ENCODE measurements at places on chromosomes 3 and 15. TPM values are rescaled to one million over a fixed set of nuclear protein-coding genes. Genes with fewer than 3 reads are reported as not detected.

The LACTB gene
- 11.1 TPM for total RNA-seq

The CAV3 gene
- total RNA-seq, result not detected

The C2CD4B gene
- total RNA-seq, result not detected

The EPB42 gene
- total RNA-seq, result not detected

The TTC23 gene
- 0.65 TPM for total RNA-seq

DNA sequence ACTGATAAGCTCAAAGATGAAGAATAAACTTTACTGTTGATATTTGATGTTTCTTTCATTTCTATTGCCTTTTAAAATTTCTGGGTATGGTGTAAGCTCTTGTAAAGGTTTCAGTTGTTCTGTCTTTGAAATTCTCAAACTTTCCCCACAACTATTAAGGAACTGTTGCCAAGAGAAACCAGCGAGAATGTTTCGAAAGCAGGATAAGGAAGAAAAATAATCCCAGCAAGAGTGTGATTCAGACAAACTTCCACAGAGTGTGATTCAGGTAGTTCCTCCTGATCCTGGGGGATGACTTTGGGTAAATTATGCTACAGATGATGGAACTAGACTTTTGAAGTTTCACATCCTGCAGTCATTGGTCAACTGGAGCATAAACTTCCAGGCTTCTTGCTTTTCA is 632.0 kb downstream of the NSUN3 start:
- no peak for DNase-seq

- DNase-seq, result no peak
Measured at GRCh38 chr15:92788196-92788595, 111.9 kb upstream of the CHD2 start.

DNA sequence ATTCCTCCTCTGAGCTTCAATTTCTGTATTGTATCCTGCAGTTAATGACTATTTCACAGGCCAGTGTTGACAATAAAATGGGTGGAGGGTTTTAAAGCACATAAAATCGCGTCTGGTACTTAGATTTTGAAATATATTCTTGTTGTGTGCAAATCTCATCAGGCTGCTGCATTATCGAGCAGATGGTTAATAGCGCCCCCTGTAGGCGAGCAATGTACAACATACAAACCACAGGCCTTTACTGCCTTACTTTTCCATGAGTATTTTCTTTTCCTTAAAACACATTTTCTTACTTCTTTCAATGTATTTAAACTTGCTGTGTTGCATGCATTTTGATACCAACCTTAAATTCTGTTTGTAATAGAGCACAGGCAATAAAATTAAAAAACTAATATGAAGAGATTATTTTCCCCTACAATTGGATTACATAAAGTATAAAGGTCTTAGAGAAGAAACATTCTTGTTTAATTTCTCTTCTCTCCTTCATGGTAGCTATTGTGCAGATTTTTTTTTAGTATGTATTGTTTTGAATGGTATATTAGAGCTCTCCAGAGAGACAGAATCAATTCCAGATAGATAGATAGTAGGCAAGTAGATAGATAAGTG is 608.4 kb downstream of the CADM2 start:
- DNase-seq, result peak; percentile 44

DNA sequence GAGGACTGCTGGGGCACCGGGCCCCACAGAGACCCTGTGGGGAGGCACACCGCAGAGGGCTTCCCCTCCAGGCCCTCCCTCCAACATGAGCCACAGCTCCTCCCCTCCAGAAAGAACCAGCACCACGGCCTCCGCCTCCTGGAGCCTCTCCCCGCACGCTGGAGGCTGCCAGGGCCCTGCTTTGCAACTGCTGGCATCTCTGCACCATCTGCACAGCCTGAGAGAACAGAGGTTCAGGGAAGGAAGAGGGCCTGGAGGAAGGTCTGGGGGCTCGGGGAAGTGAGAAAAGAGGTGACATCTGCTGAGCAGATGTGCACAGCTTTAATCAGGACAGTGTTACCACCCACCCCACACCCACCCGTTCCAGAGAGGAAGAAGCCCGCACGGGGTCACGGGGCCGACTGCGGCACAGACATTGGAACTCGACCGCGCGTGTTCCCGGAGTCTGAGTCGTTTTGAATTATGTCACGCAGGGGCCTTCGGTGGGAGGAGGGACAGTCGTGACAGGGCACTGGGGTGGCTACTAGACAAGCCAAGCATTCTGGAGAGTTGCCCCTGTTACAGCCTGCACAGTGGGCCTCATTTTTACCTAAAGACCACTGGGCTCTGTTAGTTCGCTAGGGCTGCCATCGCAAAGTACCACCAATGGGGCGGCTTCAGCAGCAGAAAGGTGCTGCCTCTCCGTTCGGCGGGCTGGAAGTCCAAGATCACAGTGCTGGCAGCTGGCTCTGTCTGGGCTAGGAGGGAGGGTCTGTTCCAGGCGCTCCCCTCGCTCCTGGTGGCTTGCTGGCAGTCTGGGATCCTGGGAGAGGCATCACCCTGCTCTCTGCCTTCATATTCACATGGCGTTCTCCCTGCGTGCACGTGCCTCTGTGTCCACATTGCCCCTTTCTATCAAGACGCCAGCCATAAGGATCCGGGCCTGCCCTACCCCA is 194.8 kb downstream of the XXYLT1 start:
- no peak for DNase-seq

DNA sequence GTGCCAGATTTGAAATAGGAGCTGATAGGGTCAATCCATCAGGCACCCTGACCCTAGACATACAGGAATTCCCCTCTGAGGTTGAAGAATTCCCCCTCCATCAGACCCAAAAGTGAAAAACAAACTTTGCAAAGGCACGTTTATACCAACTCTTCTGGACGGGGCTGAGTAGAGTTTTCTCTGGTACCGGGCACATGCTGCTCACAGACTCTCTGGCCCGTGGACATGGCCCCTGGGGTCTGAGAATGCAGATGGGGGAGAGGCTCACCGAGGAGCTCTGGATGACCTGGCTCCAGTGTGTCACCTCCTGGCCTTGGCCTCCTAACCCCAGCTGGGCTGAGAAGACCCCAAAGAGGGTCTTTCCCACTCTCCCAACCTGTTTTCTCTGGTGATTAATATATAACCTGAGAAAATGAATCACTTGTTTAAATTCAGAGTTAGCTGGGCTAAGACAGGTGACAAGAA is 11.2 kb upstream of the LIPC start:
- DNase-seq, result no peak

- DNase-seq, result no peak
Measured at GRCh38 chr3:72144773-72145505, 360.0 kb upstream of the PROK2 start.

GRCh38 chr15:32781781-32782180 is 64.0 kb downstream of the GREM1 start:
- no peak for DNase-seq

- no peak for DNase-seq
Measured at GRCh38 chr3:124395162-124395561, 335.1 kb upstream of the UMPS start.

Measured in activated CD8-positive, alpha-beta T cell treated with anti-CD3 and anti-CD28 coated beads, Interleukin-2, amount 10 ng/mL, durations not matched to agents 7 days and 5 days (primary cell).